Caco-2 (cell line): ENCODE measurements at places on chromosomes 12 and 14.

DNA sequence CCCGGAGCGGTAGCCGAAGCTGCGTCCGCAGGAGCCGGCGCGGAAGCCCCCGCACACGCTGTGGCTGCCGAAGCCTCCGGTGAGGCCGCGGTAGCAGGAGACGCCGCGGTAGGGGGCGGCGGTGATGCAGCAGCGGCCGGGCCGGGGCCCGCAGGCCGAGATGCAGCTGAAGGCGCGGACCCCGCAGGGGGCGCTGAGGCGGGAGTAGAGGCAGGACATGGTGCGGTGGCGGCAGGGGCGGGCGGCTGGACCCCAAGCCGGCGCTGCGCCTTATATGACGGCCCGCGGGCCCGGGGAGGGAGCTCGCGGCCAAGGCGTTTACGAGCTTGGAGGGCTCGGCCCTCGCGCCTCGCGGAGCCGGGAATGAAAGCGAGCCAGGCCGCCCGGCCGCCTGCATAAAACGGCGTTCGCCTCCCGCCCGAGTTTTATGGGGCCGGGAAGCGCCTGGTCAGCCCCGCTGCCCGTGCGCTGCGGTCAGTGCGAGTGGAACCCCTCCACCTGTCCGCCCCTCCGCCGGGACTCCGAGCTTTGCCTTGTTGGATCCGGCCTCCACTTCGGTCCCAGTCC lies 16.0 kb upstream of the KRT86 start:
- no peak for DNase-seq

- DNase-seq, result peak; percentile 58
These were observed 39.6 kb downstream of the IQSEC3 start for GRCh38 chr12:106118-106591.

GRCh38 chr14:66104486-66104885 lies 381.7 kb upstream of the CCDC196 start:
- no peak for DNase-seq

GRCh38 chr12:64714551-64714968 lies 44.6 kb downstream of the GNS start:
- DNase-seq, result no peak

DNA sequence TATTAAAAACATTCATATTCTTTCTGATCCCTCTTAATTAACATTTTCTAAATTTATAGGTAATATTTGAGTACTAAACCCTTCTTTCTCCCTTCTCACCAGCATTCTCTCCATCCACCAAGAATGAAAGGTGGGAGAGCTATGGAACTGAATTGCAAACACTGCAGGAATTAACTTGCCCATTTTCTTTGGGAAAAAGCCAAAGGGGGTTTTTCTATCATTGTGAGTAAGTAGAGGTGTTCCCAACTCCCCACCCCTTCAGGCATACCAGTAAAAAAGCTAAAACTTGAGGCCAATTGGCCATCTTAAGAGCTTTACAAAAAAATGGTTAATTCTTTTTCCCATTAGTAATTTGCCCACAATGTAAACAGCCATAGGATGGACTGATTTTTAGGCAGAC lies 23.7 kb downstream of the PCNX1 start:
- DNase-seq, result no peak

DNA sequence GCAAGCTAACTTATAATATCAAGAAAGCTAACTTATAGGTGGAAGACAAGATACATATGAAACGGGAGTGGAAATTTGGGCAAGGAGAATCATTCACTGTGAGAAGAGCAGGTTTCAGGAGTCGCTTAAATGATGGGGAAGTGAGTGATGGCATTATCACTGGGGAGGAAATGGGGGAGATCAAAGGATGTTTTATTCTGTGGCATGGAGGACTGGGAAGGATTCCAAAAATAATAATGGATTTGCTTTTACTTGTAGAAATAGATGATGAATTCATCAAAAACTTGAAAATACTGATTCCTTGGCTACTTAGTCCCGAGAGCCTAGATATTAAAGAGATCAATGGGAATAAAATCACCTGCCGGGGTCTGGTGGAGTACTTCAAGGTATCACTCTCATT lies 47.8 kb downstream of the SAV1 start:
- DNase-seq, result no peak

DNA sequence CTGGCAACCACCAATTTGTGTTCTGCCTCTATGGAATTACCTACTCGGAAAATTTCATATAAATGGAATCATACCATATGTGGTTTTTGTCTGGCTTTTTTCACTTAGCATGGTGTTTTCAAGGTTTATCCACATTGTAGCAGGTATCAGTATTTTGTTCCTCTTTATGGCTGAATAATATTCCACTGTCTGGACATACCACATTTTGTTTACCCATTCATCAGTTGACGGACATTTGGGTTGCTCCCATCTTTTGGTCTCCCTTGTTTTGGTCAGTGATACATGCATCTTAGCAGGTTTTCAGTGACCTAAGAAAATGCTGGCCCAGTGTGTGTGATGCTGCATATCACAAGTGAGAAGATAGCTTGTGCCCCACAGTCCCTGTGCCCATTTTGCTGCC lies 21.2 kb downstream of the CALM1 start:
- no peak for DNase-seq

DNA sequence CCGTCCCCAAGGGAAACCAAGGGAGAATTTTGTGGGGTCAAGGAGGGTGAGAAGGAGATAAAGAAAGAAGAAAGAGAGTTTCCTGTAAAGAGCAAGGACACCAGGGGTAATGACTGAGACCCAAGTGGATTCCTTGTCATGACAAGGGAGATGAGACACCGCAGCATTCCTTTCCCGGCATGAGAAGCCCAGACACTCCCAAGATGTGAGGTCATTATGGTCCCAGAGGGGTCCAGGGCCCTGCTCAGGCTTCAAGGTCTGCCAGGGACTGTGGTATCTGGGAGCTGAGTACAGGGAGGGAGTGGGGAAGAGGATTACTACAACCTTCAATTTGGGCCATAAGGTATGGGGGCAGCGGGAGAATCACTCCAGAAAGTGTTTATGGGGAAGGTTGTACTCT lies 58.1 kb downstream of the SPTB start:
- DNase-seq, result no peak

GRCh38 chr12:67780580-67781084 lies 132.1 kb downstream of the DYRK2 start:
- no peak for DNase-seq

- DNase-seq, result no peak
These were observed 31.2 kb upstream of the VASH1 start for GRCh38 chr14:76729953-76730505.

DNA sequence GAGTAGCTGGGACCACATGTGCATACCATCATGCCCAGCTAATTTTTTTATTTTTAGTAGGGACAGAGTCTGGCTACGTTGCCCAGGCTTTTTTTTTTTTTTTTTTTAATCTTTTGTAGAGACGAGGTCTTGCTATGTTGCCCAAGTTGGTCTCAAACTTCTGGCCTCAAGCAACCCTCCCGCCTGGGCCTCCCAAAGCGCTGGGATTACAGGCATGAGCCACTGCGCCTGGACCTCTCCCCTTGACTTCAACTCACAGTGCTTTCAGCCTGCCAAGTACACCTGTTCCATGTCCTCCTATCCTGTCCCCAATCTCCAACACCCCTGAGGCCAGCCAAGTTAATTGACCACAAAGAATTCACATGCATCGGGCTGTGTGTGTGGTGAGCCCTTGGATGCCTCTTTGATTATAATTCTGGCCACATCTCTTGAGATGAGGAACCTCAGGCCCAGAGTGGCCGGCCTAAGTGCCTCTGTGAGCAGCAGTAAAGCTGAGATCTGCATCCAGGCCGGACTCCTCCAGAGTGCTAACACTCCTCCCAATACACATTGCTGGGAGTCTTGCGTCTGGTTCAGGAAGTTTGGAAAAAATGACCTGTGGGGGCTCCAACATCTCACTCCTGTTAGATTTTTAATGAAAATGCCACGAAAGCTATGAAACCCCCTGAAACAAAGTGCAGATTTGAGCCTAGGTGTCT lies 6.8 kb downstream of the RAB35 start:
- DNase-seq, result no peak

DNA sequence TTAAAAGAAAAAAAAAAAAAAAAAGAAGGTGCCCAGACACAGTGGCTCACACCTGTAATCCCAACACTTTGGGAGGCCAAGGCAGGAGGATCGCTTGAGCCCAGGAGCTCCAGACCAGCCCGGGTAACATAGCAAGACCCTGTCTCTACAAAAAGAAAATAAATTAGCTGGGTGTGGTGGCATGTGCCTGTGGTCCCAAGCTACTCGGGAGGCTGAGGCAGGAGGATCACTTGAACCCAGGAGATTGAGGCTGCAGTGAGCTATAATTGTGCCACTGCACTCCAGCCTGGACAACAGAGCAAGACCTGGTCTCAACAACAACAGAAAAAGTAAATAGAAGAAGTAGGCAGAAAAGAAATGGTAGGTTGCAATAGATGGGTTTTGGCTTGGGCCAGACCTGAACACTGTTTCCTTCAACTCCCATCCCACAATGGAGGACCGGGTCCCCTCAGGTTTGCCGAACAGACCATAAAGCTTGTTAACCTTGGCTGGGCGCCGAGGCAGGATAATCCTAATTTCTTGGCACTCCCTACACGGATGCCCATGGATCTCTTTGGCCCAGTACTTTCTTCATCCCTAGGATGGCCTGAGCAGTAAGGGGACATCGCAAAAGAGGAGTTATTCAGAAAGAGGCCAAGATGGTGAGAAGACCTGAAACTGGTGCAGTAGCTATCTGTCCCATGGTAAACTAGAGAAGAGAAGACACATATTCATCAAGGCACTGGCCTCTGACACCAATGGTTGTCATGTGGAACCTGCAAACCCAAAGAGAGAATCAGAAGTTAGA lies 165.5 kb upstream of the CCND2 start:
- no peak for DNase-seq

- no peak for DNase-seq
These were observed 58.1 kb upstream of the NUDT4 start for GRCh38 chr12:93319523-93320050.

GRCh38 chr14:53391631-53392285 lies 238.6 kb upstream of the DDHD1 start:
- no peak for DNase-seq

- no peak for DNase-seq
These were observed 15.1 kb downstream of the CYP46A1 start for GRCh38 chr14:99699085-99699760.

GRCh38 chr12:123720141-123720814 lies 8.1 kb downstream of the ATP6V0A2 start:
- no peak for DNase-seq

- no peak for DNase-seq
These were observed 7.3 kb downstream of the ITGA7 start for GRCh38 chr12:55700255-55701018.

GRCh38 chr14:56648508-56649301 lies 69.1 kb downstream of the TMEM260 start:
- no peak for DNase-seq

DNA sequence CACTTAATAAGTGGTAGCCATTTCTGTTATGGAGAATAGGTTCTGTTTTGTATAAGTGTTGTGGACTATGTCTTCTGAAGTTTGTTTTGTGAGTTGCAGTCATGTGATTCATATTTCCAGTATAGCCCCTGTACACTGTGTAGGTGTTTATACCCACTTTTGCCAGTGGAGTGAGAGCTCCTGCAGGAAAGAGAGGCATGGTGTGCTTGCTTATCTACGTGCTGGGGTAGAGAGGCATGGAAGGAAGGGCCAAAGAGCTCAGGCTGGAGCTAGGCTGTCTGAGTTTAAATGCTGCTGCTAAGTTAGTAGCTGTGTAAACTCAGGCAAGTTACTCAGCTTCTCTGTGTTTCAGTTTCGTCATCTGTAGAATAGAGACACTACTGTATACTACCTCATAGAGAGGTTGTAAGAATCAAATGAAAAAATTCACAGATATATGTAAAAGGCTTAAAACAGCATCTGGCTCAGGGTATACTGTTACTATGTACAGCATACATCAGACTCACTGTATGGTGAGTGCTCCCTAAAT lies 88.2 kb upstream of the SLC38A2 start:
- DNase-seq, result no peak

- DNase-seq, result no peak
These were observed 20.7 kb downstream of the NT5DC3 start for GRCh38 chr12:103820361-103820760.

DNA sequence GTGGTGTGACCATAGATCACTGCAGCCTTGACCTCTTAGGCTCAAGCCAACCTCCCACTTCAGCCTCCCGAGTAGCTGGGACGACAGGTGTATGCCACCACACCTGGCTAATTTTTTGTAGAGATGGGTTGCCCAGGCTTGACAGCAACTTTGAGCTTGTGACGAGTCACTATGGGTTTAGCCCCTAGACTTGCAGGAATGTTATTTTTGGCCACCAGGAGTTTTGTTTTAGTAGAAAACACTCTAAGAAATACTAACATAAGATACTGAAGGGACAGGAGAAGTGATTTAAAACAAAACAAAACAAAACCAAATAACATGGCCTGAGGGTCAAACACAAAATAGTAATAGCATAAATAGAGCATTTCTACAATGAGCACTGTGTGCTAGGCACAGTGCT lies 26.4 kb downstream of the SETD3 start:
- DNase-seq, result no peak

- no peak for DNase-seq
These were observed 153.7 kb upstream of the ALG10B start for GRCh38 chr12:38162708-38163441.

GRCh38 chr12:20631711-20632110 lies 63.4 kb upstream of the SLCO1C1 start:
- no peak for DNase-seq

GRCh38 chr12:75317784-75318183 lies 12.3 kb downstream of the CAPS2 start:
- no peak for DNase-seq

GRCh38 chr12:24814379-24815113 lies 134.4 kb downstream of the BCAT1 start:
- no peak for DNase-seq

GRCh38 chr14:24630872-24631477 lies 3.0 kb downstream of the GZMB start:
- no peak for DNase-seq

- no peak for DNase-seq
These were observed 16.9 kb downstream of the PLEKHD1 start for GRCh38 chr14:69501423-69501838.

GRCh38 chr12:52910248-52910883 lies 5.5 kb upstream of the KRT8 start:
- DNase-seq, result no peak

DNA sequence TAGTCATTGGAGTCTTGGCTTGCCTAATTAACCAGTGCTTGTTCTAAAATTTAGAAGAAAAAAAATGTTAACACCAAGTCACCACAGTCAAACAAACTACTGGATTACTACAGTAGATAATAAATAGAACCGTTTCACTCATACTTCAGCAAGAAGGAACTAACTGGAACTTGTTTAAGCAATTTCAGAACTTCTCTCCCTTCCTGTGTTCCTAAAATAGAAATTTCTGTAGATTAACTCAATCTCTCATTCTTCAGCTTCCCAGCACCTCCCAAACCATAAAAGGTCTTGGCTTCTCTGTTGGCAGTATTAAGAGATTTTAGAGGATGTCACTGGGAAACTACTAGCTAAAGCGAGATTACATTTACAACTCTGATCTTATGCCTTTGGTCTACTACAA lies 18.6 kb downstream of the GNS start:
- no peak for DNase-seq

- DNase-seq, result no peak
These were observed 121.4 kb downstream of the RGS6 start for GRCh38 chr14:72053651-72054050.

- DNase-seq, result no peak
These were observed 132.5 kb downstream of the GPR135 start for GRCh38 chr14:59332727-59333126.

GRCh38 chr12:1716215-1716862 lies 25.5 kb downstream of the ADIPOR2 start:
- DNase-seq, result no peak
